ENCODE measurements at places on chromosomes 1 and 21.

- DNase-seq, result no peak
Observed at GRCh38 chr1:230160957-230161771, 94.1 kb downstream of the GALNT2 start.

- no peak for DNase-seq
Observed at GRCh38 chr1:209661071-209661470, 8.8 kb upstream of the LAMB3 start.

GRCh38 chr1:57133686-57134085 lies 167.9 kb upstream of the C8B start:
- DNase-seq, result no peak

DNA sequence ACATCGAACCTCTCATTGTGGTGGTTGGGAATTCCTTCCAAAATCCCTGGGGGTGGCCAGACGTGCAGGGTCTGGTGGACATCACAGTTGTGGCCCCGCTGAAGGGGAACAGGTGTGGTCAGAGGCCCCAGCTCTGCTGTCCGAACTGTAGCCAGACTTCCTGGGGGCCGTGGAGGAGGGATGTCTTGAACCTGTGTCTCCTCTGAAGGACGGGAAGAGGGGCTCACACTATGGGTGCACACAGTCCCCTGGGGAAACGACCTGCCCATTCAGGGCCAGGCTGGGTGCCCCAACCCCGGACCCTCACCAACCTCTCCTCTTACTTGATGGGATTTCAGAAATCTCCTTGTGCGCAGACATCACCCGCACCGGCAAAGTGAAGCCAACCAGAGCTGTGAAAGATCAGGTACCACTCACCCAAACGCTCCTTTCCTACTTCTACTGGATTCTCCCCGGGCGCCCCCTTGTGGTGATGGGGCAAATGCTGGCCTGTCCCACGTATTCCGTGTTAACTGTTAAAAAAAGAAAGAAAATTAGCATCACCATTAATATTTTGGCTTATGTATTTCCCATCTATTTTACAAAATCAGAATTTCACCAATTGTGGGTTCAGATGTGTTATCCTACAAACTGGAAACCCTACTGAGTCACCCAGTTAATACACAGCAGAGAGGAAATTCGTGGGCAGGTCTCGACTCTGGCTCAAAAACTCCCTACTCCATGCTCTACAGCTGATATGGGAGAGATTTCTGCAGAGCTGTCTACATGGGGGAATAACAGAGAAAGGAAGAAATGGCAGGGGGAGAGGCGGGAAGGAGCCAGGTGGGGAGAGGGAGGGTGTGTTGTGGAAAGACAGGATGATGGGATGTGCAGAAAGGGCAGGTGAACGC lies 28.1 kb downstream of the PADI4 start:
- DNase-seq, result peak; percentile 85

- no peak for DNase-seq
Observed at GRCh38 chr1:48523558-48523957, 51.6 kb upstream of the SPATA6 start.

DNA sequence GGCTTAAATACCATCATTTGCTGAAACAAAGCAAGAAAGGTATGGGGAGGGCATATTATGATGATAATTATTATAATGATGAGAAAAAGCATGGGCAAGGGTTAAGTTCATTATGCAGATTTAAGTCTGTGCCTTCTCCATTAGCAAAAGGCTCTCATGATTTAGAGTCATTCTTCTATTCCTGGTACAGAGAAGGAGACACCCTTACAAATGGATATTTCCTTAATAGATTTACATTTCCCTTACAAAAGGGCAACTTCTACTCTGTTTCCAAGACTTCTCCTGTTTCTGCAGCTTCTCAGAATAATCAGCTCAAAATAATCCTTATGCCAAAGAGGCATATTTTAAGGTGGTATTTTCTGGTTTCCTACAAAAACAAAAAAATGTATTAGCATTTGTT lies 121.1 kb upstream of the CAMK1G start:
- no peak for DNase-seq

- no peak for DNase-seq
Observed at GRCh38 chr1:62361431-62361830, 42.2 kb upstream of the KANK4 start.

- DNase-seq, result peak; percentile 67
Observed at GRCh38 chr1:66247415-66248208, 286.3 kb upstream of the SGIP1 start.

- DNase-seq, result no peak
Observed at GRCh38 chr1:109719337-109719837, 7.3 kb downstream of the GSTM5 start.

DNA sequence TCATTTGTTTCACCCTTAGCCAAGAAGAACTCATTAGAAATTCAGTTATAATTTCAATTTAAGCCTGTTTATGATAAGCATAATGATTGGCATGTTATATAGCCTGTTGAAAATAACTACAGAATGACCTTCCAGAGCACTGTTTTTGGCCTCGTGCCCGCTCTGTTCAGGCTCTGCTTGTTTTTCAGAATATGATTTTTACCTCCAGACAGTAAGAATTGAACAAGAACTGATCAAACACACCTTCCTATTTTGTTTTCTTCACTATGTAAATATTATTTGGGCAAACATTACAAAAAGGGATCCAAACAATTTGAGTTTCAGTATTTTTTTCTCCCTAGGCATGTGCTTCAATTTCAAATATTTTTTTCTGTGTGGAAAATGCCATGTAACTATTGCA lies 48.1 kb upstream of the ANGPTL1 start:
- DNase-seq, result no peak

GRCh38 chr21:42063191-42063570 lies 7.9 kb upstream of the UMODL1 start:
- peak; percentile 9 for DNase-seq

DNA sequence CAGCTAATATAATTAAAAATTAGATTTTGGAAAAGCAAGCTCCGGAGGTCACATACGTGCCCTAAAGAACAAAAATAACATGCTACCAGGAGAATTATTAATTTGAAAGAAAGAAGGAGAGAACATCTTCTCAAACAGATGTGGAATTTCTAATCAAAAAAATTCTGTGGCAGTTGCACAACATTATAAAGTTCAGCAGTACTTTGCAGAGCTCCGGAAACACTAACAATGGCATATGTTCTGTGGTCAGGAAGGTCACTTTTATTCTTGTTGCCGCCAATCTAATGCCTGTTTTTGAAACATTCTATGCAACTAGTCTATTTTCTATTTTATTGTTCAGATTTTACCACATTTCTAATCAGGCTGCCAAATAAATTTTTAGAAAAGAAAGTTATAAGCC lies 186.8 kb downstream of the SMYD3 start:
- no peak for DNase-seq

DNA sequence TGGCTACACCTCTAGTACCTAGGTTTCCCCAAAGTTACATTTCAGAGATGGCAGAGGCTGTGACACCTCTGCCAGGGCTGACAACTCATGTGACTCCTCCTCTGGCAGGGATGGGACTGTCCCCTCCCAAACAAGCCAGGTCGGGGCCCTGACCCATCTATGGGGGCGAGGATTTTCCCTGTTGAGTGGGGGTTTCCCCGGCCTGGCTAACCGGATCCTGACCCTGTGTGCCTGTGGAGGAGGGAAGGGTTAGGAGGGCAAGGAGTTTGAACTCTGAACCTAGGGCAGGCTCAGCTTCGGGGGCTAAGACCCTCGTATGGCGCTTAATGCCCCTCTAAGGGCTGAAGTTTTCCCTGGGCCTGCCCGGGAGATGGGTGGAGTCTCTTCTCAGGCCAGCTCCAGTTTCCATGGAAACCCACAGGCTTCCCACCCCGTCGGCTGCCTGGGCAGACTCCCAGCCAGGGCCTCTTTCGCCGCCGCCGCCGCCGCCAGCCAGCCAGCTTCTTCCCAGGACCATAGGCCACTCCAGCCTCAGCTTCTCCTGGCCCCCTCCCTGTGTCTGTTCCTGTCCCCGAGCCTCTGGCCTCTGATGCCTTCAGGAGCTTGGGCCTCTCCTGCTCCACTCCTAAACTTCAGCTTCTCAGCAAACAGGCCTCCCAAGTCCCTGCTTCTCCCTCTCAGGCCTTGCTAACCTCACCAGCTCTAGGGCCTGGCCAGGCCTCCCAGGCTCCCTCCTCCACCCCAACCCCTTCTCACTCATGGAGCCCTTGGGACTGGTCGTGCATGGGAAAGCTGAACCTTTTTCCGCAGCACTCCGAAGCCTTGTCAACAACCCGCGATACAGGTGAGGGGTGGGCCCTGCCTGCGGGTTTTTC lies at the start of gene BTBD19:
Gene BTBD19, plus strand, starts transcription at position 461 of the 875 bp plus-strand sequence. Its CDS starts 298 bp downstream, at position 759.
- peak; percentile 88 for DNase-seq

GRCh38 chr1:148263906-148264255 lies 111.8 kb upstream of the NBPF11 start:
- DNase-seq, result no peak

DNA sequence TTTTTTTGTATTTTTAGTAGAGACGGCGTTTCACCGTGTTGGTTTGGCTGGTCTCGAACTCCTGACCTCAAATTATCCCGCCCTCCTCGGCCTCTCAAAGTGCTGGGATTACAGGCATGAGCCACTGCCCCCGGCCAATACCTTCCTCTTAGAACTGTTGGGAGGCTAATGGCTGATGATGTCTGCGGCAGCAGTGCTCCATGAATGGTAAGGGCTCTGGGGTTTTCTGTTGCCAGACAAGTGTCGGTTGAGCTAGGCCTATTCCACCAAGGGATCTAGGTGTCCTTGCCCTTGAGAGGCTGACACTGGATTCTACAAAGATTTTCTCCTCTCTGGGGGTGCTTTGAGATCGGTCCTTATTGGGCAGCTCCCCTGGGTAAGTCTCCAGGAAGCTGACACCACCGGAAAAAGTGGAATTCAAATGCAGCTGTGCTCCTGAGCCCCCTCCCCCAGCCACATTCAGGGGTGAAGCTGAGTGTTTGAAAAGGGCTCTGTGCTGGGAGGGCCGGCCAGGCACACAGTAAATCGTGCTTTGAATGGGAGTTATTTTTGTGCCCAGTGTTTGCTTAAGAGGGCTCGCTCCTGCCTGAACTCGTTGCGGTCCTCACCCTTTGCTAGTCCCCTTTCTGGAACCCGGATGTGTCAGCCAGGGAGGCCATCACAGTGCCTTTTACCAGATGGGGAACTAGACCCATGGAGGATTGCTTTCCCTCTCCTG lies 5.2 kb downstream of the SOX13 start:
- no peak for DNase-seq

- no peak for DNase-seq
Observed at GRCh38 chr1:210367566-210367965, 38.9 kb downstream of the HHAT start.

DNA sequence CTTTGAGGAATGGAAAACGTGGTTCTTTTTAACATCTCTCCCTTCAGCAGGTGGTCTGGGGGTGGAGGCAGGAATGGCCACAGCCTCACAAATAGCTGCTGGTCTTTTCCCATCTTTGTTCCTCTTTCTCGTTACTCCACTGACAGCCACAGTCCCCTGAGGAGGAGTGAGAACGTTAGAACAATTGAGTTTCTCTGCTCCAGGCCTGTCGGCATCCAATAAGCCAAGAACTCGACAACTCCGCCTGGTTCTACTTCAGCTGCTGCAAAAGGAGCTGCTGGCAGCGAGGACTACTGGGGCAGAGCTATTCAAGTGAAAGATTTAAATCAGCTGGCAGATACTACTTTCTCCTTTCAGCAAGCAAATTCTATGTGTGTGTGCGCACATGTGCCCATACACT lies 169.5 kb upstream of the GALNT2 start:
- DNase-seq, result no peak

GRCh38 chr1:202189001-202189790 lies 4.4 kb upstream of the LGR6 start:
- DNase-seq, result peak; percentile 88

- no peak for DNase-seq
Observed at GRCh38 chr21:37001441-37001840, 5.1 kb upstream of the RIPPLY3 start.

- DNase-seq, result no peak
Observed at GRCh38 chr21:37370152-37371040, 3.8 kb downstream of the DYRK1A start.

GRCh38 chr1:228210712-228211530 lies 3.1 kb downstream of the OBSCN start:
- no peak for DNase-seq

GRCh38 chr1:150194381-150195031 lies 41.4 kb downstream of the ANP32E start:
- DNase-seq, result no peak

DNA sequence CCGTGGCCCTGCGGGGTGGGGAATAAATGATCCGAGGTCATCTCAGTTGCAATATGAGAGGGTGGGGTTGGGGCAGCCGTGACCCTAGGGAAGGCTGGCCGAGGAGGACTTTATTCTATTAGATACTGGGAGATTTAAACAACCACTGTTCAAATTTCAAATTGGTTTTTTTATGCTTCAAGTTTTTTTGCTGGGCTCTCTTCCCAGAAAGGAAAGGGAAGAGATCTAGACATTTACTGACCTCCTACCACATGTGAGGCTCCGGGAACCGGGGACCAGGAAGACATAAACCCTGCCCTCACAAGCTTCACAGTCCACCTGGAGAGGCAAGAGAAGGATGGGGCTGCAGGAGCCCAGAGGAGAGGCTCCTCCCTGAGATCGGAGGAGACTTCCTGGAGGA lies 207.3 kb downstream of the FOXD2 start:
- DNase-seq, result no peak

- no peak for DNase-seq
Observed at GRCh38 chr1:216528816-216529215, 105.6 kb upstream of the USH2A start.

GRCh38 chr1:157978586-157979403 lies 14.7 kb upstream of the KIRREL1 start:
- no peak for DNase-seq

DNA sequence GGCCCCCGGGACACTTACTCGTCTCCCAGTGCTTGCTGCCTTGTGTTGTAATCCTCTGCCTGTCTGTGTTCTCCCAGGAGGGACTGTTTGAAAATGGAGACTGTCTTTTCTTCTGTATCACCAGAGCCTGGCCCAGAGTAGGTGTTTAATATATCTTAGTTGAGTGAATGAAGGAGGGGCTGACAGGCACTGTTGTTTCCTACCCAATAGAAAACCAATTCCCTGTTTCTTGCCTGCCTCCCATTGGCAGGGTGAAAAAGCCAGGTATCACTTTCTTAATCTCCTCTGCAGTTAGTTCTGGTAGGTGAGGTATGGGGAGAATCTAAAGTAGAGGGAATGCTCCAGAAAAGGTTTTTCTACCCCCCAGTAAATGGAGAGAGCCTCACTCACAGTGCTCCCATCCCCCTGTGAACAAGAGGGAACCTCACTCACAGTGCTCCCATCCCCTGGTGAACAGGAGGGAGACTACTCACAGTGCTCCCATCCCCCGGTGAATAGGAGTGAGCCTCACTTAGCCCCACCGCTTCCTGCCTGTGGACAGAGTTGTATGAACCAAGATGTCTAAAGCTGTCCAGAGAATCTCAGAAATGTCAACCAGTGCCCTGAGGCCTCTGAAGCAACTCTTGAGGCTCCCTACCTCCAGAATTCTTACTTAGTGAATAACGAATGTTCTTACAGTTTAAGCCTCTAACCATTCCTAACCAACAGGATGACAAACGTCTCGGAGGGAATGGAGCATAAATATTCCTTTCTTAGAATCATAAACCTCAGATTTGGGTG lies at the start of gene GJA5:
Gene GJA5, minus strand, starts transcription at position 122 of the 780 bp plus-strand sequence. CDS start 1,364 bp downstream, outside the sequence.
- DNase-seq, result no peak

DNA sequence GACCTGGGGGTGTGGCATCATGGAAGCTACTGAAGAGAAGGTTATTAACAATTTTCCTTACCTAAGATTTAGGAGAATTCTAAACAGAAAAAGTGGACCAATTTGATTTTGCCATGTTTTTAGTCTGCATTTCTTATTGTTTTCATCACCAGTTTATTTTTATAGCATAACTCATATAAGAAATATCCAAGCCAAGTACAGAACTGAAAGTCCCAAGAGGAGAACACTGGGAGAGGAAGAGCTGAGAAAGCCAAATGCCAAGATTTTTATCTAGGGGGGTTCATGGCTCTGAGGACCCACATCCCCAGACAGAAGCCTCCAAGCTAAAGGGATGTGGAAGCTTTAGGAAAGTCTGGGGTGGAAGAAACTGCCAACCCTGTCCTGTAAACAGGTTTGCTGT lies 109.4 kb upstream of the DUSP10 start:
- DNase-seq, result no peak
